ENCODE measurements at places on chromosomes 12 and 14.

- DNase-seq = no peak
Measured at GRCh38 chr14:38824706-38825105, 278.3 kb downstream of the SEC23A start.

DNA sequence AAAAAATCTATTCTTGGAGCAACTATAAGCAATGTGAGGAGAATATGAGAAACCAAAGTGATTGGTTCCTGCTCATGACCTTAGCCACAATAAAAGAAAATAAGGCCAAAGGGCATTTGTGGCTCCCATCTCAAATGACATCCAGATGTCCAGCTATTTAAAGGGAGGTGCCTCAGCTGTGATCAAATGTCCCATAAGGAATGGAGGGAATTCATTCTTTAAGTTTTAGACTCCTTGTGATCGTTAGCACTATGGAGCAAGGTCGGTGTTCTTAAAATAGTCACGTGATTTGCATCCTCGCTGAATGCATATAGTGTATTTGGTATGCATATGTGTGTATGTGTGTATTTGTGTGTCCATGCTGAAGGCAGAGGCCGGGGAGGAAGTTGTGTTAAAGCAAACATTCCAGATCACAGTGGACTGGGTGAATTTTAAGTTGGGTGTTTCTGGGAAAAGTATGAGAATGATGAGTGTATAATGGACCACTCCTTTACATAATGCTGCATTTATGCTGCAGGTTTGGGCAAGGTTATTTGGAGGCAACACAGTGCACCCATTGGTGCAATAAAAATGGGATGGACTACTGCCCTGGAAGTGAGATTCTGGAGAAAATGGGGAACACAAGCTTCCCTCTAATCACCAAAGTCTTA is 5.6 kb upstream of the E2F7 start:
- no peak for DNase-seq

- DNase-seq = no peak
Measured at GRCh38 chr12:52661668-52662067, 9.7 kb upstream of the KRT2 start.

- DNase-seq = no peak
Measured at GRCh38 chr14:84458881-84459280, 1071.1 kb upstream of the FLRT2 start.

- no peak for DNase-seq
Measured at GRCh38 chr12:32603858-32604257, 75.2 kb upstream of the DNM1L start.

DNA sequence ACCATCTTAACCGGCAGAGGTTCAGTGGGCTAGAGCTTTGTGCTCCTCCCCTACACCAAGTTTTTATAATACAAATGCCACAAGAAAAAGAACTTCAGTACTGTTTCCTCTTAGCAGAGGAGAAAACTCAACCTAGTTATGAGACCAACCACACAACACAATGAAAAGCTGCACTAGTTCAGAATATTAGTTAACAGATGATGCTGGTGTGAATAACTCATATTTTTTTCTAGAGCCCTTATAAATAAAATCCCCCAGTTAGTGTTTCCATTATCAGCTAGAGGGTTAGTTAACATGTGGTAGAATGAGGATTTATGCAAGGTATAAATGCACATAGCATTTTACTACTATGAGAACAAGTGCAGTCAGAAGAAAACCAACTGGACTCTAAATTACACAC is 61.9 kb upstream of the AMN1 start:
- DNase-seq = no peak

DNA sequence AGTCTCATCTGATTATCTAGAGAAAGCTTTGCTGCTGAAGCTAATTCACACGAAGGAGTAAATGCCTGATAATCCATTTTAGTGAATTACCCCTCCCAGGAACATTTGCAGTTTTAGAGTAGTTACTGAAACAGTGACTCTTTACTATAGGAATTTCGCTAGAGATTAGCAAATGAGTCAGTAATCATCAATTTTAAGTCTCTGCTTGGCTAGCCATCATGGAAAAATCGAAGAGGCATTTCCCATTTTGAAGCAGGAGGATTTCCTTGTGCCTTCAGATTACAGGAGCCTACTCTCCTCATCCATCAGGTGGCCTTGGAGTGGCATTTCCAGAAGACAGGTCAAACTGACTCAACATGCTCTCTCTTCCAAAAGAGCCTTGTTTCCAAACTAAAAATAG is 154.5 kb downstream of the EGLN3 start:
- DNase-seq = no peak

DNA sequence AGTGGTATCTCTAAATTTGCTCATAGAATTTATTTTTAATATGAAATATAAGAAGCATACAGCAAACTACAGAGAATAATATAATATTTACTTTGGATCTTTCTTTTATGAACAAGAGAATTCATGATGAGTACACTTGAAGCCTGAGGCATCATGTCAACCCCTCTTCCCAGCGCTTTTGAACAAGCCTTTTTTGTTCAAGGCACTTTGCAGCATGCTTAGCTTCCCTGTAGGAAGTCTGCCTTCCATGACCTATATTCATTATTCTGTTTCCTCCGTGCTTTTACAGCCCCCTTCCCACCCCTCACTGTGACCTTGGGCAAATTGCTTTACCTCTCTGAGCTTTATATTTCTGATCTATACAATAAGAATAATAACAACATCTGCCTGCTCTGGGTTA is 41.6 kb downstream of the SCN8A start:
- no peak for DNase-seq

- DNase-seq = no peak
Measured at GRCh38 chr14:51462706-51463105, 189.0 kb upstream of the FRMD6 start.
